ENCODE measurements at places on chromosomes 2 and 18. TPM values are rescaled to one million over a fixed set of nuclear protein-coding genes. Genes with fewer than 3 reads are reported as not detected.

The TMEM169 gene
- 0.42 TPM for total RNA-seq

GRCh38 chr2:33617401-33617800 is 18.3 kb upstream of the FAM98A start:
- DNase-seq: no peak

- no peak for DNase-seq
These were observed 94.3 kb downstream of the ASAP2 start for GRCh38 chr2:9300829-9301453.

- DNase-seq: no peak
These were observed 111.5 kb upstream of the SULT1C3 start for GRCh38 chr2:108128249-108128648.

- DNase-seq: no peak
These were observed 58.3 kb downstream of the FEZ2 start for GRCh38 chr2:36539631-36540030.
